Transverse colon (tissue), 4 donors: ENCODE measurements at places on chromosomes 3 and 15. TPM values are rescaled to one million over a fixed set of nuclear protein-coding genes. Genes with fewer than 3 reads are reported as not detected.

CAMK2N2 gene
- total RNA-seq = not detected

DNA sequence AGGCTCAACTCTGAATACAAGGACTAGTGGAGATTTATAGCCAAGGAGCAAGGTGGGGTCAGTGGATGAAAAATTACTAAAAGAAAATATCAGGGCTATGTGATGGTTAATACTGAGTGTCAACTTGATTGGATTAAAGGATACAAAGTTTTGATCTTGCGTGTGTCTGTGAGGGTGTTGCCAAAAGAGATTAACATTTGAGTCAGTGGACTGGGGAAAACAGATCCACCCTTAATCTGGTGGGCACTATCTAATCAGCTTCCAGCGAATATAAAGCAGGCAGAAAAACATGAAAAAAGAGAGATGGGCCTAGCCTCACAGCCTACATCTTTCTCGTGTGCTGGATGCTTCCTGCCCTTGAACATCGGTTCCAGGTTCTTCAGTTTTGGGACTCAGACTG, 14.4 kb upstream of the SENP7 start:
- no peaks in the 10 kb centered on the region for H3K27me3 ChIP-seq
- DNase-seq = no peak

- H3K4me1 ChIP-seq = no peaks in the 10 kb centered on the region
- H3K27me3 ChIP-seq = no peaks in the 10 kb centered on the region
- no peak for DNase-seq
- no peak overlapping the region for H3K4me3 ChIP-seq
- no peak overlapping the region for H3K27ac ChIP-seq
- no peaks in the 10 kb centered on the region for H3K36me3 ChIP-seq
These were observed 96.6 kb upstream of the PLXND1 start for GRCh38 chr3:129702934-129703712.

SYNPR gene
- total RNA-seq = not detected

DNA sequence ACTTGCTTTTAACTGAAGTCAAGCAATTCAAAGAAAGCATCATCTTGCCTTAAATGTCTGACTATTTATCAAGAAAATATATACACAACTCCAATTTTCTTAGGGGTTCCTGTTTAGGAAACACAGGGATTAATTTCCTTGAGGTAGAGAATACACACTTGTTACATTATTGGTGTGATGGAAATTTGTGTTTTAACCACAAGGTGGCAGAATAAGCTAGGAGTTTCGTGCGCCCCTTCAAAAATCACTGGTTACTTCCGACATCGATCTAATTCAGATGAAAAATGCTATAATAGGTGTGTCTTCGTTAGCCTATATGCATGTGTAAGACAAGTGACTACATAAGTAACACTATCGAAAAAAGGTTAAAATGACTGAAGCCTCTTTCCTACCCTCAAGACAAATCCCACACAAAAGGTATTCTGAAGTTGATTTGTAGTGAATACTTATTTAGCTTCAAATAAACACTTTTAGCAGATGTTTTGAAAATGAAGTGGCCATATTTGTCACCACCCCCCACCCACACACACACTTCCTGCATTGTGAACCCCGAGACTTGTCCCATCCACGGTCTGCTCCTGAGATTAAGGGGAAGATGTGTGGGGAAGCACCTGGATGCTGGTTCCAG, 246.5 kb downstream of the ROBO1 start:
- no peaks in the 10 kb centered on the region for H3K36me3 ChIP-seq
- no peak overlapping the region for H3K27ac ChIP-seq
- DNase-seq = no peak
- no peaks in the 10 kb centered on the region for H3K27me3 ChIP-seq

- no peaks in the 10 kb centered on the region for H3K4me1 ChIP-seq
- no peak overlapping the region for H3K4me3 ChIP-seq
- H3K36me3 ChIP-seq = no peaks in the 10 kb centered on the region
- no peak overlapping the region for H3K27ac ChIP-seq
- no peaks in the 10 kb centered on the region for H3K27me3 ChIP-seq
These were observed 738.8 kb upstream of the SGO1 start for GRCh38 chr3:20924646-20925385.

DNA sequence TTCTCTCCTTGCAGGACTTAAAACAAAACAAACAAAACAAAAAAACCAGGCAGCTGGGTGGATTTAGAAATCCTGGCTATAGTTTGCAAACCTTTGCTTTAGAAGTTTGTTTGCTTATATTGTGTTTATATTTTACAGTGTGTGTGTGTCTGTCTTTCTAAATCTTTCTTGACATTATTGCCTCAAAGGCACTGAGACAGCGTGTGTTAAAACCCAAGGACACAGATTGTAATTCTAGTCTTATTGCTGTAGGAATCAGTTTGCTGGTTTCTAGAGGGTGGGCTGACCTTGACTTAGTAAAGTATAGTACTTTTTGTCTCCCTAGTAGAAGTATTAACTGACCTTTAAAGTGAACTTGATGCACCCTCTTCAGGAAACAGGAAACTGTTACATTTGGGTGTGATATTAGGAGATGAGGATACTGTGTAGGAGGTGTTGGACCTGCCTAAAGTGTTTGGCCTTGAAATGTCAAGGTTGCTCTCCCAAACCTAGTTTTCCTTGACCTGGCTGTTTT, 71.0 kb downstream of the TCF12 start:
- H3K4me3 ChIP-seq = no peak overlapping the region
- no peak overlapping the region for H3K27ac ChIP-seq
- no peak for DNase-seq
- peaks cover 10% of the 10 kb centered on the region for H3K36me3 ChIP-seq
- peaks cover 51% of the 10 kb centered on the region for H3K4me1 ChIP-seq

- no peaks in the 10 kb centered on the region for H3K4me1 ChIP-seq
- DNase-seq = no peak
- no peak overlapping the region for H3K27ac ChIP-seq
These were observed 28.1 kb downstream of the ZXDC start for GRCh38 chr3:126447456-126448106.

- no peaks in the 10 kb centered on the region for H3K4me1 ChIP-seq
- no peak for DNase-seq
- H3K36me3 ChIP-seq = no peaks in the 10 kb centered on the region
- no peak overlapping the region for H3K4me3 ChIP-seq
These were observed 15.8 kb downstream of the TMC3 start for GRCh38 chr15:81358248-81358647.

DNA sequence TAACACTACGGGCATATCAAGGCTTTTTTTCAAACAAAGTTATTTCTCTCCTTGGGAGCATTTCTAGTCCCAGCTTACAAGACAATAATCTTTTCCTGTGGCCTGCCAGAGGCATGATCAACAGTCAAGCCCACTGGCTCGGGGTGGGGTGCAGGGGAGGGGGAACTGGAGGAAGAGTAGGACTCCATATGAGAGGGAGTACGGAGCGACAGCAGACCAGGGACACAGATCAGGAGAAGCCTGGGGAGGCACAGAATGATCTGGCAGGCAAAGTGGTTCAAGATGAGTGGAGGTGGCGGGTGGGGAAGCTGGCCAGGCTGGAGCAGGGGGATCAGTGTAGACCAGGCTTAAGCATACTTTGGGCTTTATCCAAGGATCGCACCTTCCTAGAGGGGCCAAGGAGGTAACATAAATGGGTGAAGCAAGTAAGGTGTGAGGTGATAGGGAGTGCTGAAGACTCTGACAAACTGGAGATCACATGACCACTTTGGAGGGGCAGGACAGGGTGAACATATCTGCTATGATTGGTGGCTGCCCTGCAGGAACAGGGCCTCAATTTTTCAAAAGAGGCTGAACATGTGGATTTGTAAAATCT, 37.4 kb downstream of the KLF15 start:
- no peaks in the 10 kb centered on the region for H3K36me3 ChIP-seq
- DNase-seq = no peak
- no peaks in the 10 kb centered on the region for H3K4me1 ChIP-seq
- no peaks in the 10 kb centered on the region for H3K27me3 ChIP-seq
- H3K4me3 ChIP-seq = no peak overlapping the region

- no peaks in the 10 kb centered on the region for H3K27me3 ChIP-seq
These were observed 5.9 kb upstream of the ABHD10 start for GRCh38 chr3:111972891-111973290.

DNA sequence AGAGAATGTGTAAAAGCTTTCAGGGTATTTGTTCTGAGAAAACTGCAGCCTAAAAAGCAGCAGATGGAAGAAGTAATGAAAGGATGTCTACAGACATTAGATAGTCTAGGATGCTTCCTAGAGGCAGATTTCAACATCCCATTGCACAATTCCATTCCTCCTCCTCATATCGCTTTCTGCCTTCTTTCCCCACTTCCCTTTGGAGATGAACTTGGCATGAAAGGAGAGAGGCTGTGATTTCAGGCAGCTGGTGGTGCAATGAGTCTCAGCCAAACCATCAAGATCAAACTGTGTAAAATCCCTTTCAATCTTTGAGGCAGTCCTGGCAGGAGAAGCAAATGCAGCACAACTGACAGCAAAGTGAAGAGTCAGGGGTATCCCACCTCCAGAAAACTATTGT, 438.7 kb upstream of the KCNMB2 start:
- H3K4me1 ChIP-seq = no peaks in the 10 kb centered on the region
- no peaks in the 10 kb centered on the region for H3K36me3 ChIP-seq

GRCh38 chr3:50674349-50675178, at the start of gene DOCK3:
DOCK3 (plus strand) TSS chr3:50674927; CDS start chr3:50675264, 337 bp downstream.
- H3K27ac ChIP-seq = no peak within 1 kb of the TSS
- DNase-seq = peak; percentile 55
- peak within 1 kb of the TSS; percentile 43 for H3K4me3 ChIP-seq
- H3K36me3 ChIP-seq = no peaks in the 10 kb centered on the region
- H3K4me1 ChIP-seq = peaks cover 14% of the 10 kb centered on the region
- peaks cover 85% of the 10 kb centered on the region for H3K27me3 ChIP-seq

- no peak overlapping the region for H3K27ac ChIP-seq
- no peaks in the 10 kb centered on the region for H3K36me3 ChIP-seq
- no peaks in the 10 kb centered on the region for H3K4me1 ChIP-seq
- DNase-seq = no peak
- H3K27me3 ChIP-seq = no peaks in the 10 kb centered on the region
These were observed 742.4 kb upstream of the NR2F2 start for GRCh38 chr15:95588056-95588455.

- no peak overlapping the region for H3K4me3 ChIP-seq
- peaks cover 14% of the 10 kb centered on the region for H3K4me1 ChIP-seq
- peak overlapping the region; percentile 32 for H3K27ac ChIP-seq
- H3K36me3 ChIP-seq = no peaks in the 10 kb centered on the region
These were observed 70.6 kb upstream of the STT3B start for GRCh38 chr3:31462050-31462569.

DNA sequence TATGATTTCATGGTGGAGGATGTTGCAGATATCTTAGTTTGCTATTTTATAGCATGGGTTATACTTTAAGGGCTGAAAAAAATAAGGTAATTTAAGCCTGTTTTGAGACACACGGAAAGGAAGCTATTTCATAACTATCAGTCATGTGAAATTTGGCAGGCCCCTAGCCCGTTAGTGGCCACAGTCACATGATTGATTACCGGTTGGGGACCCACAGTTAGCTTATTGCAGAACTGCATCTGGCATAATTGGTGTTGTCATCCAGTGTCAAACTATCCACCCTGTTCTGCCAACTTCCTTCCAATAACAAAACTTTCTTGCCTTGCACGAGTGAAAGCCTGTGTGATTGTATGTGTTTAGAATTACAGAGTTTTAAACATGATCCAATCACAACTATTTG, 35.2 kb downstream of the FNDC3B start:
- no peak overlapping the region for H3K4me3 ChIP-seq
- H3K36me3 ChIP-seq = no peaks in the 10 kb centered on the region
- H3K4me1 ChIP-seq = peaks cover 29% of the 10 kb centered on the region
- DNase-seq = no peak
- peak overlapping the region; percentile 63 for H3K27ac ChIP-seq

GRCh38 chr15:33328106-33328505, 17.3 kb downstream of the RYR3 start:
- H3K27ac ChIP-seq = no peak overlapping the region
- no peak for DNase-seq
- H3K36me3 ChIP-seq = no peaks in the 10 kb centered on the region
- no peaks in the 10 kb centered on the region for H3K27me3 ChIP-seq

- H3K27ac ChIP-seq = no peak overlapping the region
- H3K4me3 ChIP-seq = no peak overlapping the region
- no peak for DNase-seq
- peaks cover 4% of the 10 kb centered on the region for H3K27me3 ChIP-seq
- H3K36me3 ChIP-seq = no peaks in the 10 kb centered on the region
These were observed 7.1 kb downstream of the ECE2 start for GRCh38 chr3:184282941-184283340.

TF gene
- total RNA-seq = 1.1 TPM

GRCh38 chr3:16496008-16496407, 17.5 kb downstream of the RFTN1 start:
- DNase-seq = no peak
- H3K4me1 ChIP-seq = peaks cover 12% of the 10 kb centered on the region
- no peaks in the 10 kb centered on the region for H3K27me3 ChIP-seq
- no peak overlapping the region for H3K4me3 ChIP-seq
- no peak overlapping the region for H3K27ac ChIP-seq

DNA sequence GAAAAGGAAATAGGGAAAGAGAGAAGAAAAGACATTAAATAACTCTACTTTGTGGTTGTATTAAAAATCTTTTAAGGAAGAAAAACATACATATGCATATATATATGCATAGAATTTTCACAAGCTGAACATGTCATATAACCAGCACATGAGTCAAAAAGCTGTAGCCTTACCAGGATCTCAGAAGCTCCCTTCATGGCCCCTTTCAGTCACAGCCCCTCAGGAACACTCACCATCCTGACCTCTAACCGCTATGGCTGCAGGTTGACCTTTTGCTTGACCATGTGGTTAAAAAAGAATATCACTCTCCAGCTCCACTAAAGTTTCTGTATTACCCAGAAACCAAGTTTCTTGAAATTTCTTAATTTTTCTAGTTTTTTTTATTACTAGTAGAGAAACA, 103.4 kb downstream of the CHST2 start:
- H3K27me3 ChIP-seq = no peaks in the 10 kb centered on the region
- H3K4me3 ChIP-seq = no peak overlapping the region
- H3K4me1 ChIP-seq = no peaks in the 10 kb centered on the region
- no peak overlapping the region for H3K27ac ChIP-seq
- no peaks in the 10 kb centered on the region for H3K36me3 ChIP-seq

CPN2 gene
- total RNA-seq = not detected

DNA sequence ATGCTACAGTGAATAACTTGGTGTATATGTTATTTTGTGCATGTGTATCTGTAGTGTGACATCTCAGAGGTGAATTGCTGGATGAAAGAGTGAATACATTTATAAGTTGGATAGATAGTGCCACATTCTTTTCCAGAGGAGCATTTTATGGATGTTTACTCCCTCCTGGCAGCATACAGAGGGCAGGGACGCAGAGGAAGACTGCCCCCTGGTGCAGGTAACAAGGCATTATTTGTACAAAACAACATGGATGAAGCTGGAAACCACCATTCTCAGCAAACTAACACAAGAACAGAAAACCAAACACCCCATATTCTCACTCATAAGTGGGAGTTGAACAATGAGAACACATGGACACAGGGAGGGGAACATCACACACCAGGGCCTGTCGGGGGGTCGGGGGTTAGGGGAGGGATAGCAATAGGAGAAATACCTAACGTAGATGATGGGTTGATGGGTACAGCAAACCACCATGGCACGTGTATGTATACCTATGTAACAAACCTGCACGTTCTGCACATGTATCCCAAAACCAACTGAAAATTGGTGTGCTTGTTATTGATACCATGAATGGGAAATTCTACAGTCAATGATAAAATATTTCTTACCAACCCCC, 57.9 kb upstream of the CTXND1 start:
- DNase-seq = no peak
- no peaks in the 10 kb centered on the region for H3K36me3 ChIP-seq
- no peaks in the 10 kb centered on the region for H3K4me1 ChIP-seq

ITPR1 gene
- 15.3 TPM for total RNA-seq

ZNF619 gene
- total RNA-seq = 2.0 TPM
